Heart right ventricle (tissue), 16 donors: ENCODE measurements at places on chromosomes 16 and 17. TPM values are rescaled to one million over a fixed set of nuclear protein-coding genes. Genes with fewer than 3 reads are reported as not detected.

ADAMTS18 gene
- polyA plus RNA-seq, result 0.03 TPM

DNA sequence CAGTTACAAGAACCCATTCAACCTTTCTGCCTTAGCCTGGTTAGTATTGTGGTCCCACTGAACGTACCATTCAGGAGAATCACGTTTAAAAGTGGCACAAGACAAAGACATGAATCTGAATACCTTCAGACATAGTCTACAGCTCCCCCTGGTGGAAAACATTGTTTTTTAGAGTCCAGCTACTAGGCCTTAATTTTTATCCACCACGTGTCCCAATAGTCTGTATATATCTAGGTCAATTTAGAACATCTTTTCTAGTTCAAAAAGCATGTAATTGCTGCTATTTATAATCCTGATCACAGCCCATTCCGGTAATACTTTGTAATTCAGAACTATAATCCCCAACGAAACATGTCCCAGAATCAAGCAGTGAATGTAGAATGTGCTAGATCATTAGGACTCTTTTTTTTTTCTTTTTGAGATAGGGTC lies 13.7 kb upstream of the GUCY2D start:
- DNase-seq, result peak; percentile 85

KRT9 gene
- not detected for polyA plus RNA-seq

DNA sequence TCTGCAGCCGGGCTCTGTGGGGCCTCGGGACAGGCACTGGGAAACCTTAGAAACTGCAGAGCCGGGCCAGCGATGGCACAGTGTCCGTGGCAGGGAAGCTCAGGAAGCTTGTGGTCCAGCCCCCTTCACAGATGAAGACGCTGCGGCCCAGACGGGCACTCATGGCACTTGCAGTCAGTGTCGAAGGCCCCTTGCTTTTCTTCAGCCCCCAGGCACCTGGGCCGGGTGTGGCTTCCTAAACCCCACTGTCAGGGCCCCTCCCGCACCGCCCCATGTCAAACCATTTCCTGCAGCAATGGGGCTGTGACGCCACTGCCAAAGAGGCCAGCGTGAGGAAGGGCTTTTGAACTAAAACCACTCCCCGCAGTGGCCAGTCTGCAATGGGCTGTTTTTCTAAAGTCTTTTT lies 164.0 kb downstream of the LAT start:
- no peak for DNase-seq

KRTAP2-1 gene
- not detected for polyA plus RNA-seq

KIF18B gene
- 0.04 TPM for polyA plus RNA-seq

TCAP gene
- 2,452 TPM for polyA plus RNA-seq

NPIPA2 gene
- polyA plus RNA-seq, result 0.20 TPM

GRCh38 chr17:74822939-74823367 lies 36.7 kb downstream of the GRIN2C start:
- DNase-seq, result peak; percentile 42

- no peak for DNase-seq
Observed at GRCh38 chr17:56688151-56688550, 94.7 kb downstream of the NOG start.

DNA sequence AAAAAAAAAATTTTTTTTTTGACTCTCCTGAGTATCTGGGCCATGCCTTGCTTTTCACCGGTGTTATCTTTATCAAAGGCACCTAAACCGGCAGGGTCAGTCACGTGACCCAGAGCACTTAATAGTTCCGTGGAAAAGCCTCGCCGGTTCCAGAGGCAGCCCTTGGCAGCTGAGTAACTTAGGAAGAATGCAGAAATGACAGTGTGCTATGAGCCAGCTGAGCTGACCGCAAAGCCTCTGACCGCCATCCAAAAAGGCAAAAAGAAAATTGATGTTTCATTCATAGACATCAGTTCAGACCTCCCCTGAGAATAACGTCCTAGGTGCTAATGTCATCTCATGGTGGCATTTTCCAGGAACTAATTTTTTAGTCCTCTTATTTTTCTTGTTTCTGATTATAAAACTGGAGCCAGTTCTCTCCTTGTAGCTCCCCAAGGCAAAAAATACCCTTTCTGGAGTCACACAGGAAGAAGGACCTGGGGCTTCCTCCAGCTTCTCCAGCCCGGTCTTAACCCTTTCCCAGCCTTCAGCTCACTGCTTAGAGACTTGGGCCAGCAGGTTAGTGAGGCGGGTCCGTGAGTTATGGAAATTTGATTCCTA lies 122.6 kb downstream of the SOCS1 start:
- DNase-seq, result peak; percentile 81

GLIS2 gene
- polyA plus RNA-seq, result 13.1 TPM

CHP2 gene
- not detected for polyA plus RNA-seq

GRCh38 chr17:43994272-43995149 lies 9.9 kb upstream of the NAGS start:
- DNase-seq, result peak; percentile 69

GRCh38 chr16:57531253-57531575 lies 5.2 kb downstream of the CCDC102A start:
- DNase-seq, result peak; percentile 5

- no peak for DNase-seq
Observed at GRCh38 chr16:11792410-11793241, 4.4 kb downstream of the ZC3H7A start.

GRCh38 chr16:26058326-26058725 lies 366.6 kb downstream of the HS3ST4 start:
- DNase-seq, result no peak

SCARF1 gene
- 10.2 TPM for polyA plus RNA-seq

RPGRIP1L gene
- 1.2 TPM for polyA plus RNA-seq

DNA sequence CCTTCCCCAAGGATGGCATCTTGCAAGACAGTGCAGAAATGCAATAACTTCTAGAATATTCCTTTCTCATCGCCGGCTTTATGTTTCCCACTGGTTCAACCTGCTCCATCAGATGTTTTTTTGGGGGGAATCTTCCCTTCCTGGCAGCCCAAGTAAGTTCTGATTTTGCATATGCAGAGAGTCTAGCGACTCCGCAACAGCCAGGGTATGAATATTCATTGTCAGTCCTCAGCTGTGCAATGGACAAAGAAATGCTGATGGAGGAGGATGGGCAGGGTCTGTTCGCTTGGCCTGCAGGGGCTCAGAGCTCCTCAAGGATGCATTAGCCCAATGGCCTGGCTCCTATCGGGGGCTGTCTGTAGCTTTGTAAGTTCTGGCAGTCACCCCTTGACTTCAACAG lies 358.8 kb upstream of the CCL2 start:
- no peak for DNase-seq

PNMT gene
- 16.8 TPM for polyA plus RNA-seq

RECQL5 gene
- polyA plus RNA-seq, result 32.1 TPM

SMTNL2 gene
- 2.7 TPM for polyA plus RNA-seq

- no peak for DNase-seq
Observed at GRCh38 chr17:67687511-67687910, 30.2 kb upstream of the NOL11 start.

- no peak for DNase-seq
Observed at GRCh38 chr17:27343977-27344607, 50.2 kb downstream of the WSB1 start.

- DNase-seq, result no peak
Observed at GRCh38 chr17:78822552-78822951, 18.1 kb downstream of the USP36 start.

DNA sequence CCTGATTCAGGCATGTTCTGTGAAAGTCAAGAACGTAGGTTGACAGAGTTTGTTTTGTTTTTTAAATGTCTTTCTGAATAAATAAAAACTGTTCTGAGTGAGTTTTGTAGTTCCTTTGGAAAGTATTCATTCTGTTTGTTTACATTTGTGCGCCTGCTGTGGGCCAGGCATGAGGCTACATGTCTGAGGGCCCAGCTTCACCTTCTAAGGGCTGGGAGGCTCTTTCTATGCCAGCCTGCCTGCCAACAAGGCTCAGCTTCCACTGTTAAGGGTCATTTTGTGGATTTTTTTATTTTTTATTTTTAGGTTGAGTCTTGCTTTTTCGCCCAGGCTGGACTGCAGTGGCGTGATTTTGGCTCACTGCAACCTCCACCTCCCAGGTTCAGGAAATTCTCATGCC lies 6.1 kb downstream of the WWOX start:
- DNase-seq, result no peak

DNA sequence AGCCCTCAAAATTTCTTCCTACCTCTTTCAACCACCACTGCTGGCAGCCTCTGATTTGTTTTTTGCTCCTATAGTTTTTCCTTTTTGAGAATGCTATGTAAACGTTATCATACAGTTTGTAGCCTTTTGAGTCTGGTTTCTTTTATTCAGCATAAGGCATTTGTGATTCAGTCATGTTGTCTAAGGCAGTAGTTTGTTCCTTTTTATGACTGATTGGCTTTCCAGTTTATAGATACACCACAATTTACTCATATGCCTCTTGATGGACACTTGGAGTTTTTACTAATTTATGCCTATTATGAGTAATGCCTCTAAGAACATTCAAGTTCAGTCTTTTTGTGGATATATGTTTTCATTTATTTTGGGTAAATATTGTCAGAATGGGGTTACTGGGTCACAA lies 136.6 kb downstream of the CHD9 start:
- no peak for DNase-seq

ASIC2 gene
- polyA plus RNA-seq, result not detected

- no peak for DNase-seq
Observed at GRCh38 chr17:4955091-4955490, 4.2 kb downstream of the ENO3 start.

KRT17 gene
- polyA plus RNA-seq, result 0.07 TPM

ASPA gene
- 0.26 TPM for polyA plus RNA-seq

TLCD3B gene
- 0.29 TPM for polyA plus RNA-seq

GRCh38 chr16:4801962-4802658 lies at the start of gene ROGDI:
ROGDI (minus strand) TSS chr16:4802633; CDS start chr16:4802571, 62 bp downstream.
- DNase-seq, result peak; percentile 75

- peak; percentile 83 for DNase-seq
Observed at GRCh38 chr16:15672514-15673167, 22.6 kb downstream of the NDE1 start.

NTN1 gene
- polyA plus RNA-seq, result 3.0 TPM

SALL1 gene
- polyA plus RNA-seq, result 0.22 TPM

DNA sequence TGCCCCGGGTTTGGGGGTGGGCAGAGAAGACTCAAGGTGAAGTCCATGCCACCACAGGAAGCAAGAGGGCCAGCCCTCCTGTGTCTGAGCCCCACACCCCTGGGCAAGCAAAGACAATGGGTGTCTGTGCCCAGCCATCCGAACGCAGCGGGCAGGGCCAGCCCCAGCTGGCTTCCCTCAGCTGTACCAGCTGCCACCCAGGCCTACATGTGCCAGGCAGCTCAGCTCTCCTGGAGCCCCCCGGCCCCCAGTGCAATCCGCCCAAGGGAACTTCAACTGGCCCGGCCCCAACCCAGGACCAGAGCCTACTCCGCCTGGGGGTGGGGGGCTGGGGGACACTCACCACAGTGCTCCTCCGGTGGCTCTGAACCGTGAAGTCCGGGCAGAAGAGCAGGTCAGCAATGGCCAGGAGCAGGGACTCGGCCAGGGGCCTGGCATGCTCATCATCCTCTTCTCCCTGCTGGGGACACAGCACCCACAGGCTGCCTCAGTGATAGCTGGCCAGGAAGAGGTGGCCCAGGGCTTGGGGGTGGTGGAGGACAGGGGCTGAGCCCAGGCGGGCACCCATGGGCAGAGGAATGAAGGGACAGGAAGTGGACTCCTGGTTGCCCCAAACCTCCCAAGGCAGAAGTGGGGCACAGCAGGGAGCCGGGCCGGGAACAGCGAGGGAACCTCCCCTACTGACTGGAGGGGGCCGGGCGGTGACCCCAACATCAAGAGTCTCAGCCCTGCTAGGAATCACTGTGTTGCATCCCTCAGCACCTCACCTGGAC lies 9.8 kb downstream of the HID1 start:
- DNase-seq, result no peak

DNA sequence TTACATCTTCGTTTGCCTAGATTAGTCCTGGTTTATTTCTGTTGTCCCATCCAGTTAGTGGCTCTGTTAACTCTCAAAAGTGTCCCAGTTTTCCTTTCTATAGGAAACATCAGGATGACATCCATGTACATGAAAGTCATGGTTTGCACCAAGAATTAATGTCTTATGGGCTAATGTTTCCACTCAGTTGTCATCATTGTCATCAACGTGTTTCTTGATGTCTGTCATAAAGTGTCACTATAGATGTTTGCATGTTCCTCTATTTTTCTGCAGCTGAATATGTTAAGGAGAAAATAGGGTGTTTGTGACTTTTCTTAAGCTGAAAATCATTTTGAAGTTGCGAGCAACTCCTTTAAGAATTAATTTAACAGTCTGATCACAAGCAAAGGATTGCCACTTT lies 567.0 kb downstream of the TMEM114 start:
- DNase-seq, result no peak

- DNase-seq, result no peak
Observed at GRCh38 chr17:67675481-67675880, 42.3 kb upstream of the NOL11 start.

NUDT21 gene
- 9.3 TPM for polyA plus RNA-seq

- DNase-seq, result no peak
Observed at GRCh38 chr17:78997881-78998280, 11.7 kb downstream of the CANT1 start.

- DNase-seq, result peak; percentile 93
Observed at GRCh38 chr17:37609170-37610040, at the start of gene SYNRG. SYNRG (minus strand) TSS chr17:37609418; CDS start chr17:37609355, 63 bp downstream.

GRCh38 chr17:44977814-44978550 lies 9.9 kb upstream of the C1QL1 start:
- DNase-seq, result no peak

DNA sequence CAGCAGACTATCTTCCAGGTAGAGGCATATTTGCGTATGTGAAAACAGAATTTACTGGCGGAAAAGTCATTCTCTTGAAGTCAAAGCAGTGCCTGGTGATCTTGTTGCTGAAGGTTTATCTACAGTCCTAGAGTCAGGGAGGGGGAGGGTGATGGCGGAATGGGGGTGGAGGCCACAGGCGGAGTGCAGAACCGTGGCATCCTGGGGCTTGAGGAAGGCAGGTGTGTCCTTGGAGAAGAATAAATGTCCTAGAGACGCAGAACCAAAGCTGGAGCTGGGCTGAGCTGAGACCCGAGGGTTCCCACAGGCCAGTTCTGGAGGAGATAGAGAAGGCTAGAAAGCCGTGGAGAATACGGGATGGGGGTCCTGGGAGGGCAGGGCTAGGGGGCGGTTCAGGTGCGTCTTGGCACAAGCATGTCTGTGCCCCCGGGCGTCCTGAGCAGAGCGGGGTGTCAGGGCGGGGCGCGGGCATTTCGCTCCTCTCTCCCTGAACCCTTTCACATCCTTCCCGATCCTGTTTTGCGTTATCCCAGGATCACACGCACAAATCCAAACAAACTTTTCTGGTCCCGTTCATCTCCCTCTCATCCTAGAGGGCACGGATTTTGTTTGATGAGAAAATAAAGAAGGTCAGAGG lies 76.9 kb upstream of the CREBBP start:
- DNase-seq, result no peak

DNA sequence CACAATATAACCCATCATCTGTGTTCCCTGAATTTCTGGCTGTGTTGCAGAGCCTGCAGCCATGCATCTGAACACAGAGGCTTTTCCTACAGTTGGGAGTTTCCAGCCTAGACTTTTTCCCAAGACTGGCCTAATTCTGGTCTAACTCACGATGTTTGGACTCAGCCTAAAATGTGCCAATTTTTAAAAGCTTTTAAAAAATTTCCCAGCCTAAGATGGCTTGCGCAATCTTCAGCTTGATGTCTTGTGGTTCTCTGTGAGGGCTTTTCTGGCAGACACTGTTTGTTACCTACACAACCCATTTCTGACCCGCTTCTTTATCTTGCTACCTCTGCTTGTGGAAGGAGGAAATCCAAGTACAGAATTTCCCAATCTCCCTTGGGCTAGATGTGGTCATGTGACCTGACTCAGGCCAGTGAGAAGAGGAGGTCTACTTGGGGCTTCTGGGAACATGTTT lies 72.7 kb upstream of the GAS7 start:
- DNase-seq, result no peak
